Activated CD8-positive, alpha-beta memory T cell treated with anti-CD3 and anti-CD28 coated beads for 1 hour (primary cell): ENCODE measurements at places on chromosomes 11 and 22.

DNA sequence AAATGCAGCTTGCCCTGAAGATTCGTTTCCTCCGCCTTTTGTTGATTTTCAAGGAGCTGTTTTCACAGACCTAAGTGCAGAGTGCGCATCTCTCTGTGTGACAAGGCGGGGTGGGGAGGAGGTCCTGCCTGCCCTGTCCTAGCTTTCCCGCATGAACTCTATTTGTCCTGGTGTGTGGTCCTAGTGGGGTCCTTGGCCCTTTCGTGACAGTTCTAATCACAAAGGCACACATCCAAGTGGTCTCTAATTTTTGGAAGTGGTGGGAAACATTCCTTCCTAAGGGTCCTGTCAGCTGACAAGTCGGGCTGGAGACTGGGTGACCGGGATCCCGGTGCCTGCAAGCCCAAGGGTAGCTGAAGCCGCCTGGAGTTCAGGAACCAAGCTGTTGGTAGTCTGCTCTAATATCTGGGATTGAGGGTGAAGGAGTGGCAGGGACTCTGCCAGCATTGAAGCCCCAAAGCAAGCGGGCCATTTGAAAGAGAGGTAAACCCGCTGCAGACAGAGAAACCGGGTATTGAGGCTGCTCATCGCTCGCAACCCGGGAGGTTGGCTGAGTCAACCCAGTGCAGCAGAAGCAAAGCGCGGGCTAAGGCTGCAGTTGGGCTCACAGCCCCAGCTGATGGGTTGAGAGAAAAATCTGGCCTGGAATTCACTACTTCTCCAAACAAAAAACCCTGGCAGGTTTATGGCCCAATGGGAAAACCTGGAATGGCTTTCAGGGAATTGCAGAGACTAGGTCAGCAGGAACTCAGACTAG lies 28.1 kb upstream of the FBXO3 start:
- no peak for DNase-seq

DNA sequence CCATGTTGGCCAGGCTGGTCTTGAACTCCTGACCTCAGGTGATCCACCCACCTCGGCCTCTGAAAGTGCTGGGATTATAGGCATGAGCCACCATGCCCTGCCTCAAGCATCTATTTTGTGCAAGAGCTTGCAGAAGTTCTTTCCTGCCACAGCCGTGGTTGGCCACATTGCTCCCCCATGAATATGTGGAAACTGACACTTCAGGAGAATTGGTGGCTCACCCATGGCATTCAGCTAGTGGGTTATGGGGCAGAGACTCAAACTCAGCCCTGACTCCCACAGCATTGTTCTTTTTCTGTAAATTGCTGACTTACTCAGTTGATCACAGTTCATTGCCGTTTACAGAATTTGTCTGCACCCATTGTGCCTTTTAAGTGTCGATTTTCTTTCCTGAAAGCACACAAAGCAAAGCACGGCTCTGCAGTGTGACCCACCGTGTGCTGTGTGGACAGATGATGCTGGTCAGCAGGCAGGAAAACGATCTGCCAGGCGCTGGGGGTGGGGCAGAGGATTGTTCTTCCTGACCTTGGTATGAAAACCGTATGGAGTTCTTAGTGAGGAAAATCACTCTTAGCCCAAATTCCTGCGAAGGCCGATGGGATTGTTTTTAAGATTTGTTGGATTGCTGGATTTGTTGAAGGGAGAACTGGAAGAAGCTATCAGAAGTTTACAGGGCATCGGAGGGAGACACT lies 115.6 kb downstream of the PTPRJ start:
- no peak for DNase-seq

DNA sequence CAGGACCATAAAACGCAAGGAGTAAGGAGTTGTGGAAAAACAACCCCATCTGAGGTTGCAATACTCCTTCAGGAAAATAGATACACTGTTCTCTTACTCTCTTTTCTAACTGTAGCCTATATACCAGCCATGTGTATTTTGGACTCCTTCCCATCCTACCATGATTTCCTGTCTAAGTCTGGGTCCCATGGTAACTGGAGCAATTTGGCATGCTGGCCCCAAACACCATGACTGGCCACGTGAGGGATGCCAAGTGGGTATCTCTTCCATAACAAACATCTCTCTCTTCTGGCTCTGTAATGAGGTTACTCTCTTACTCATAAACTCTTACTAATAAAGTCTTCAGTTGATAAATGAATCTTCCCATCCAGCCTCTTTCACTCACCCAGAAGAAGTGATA lies 26.5 kb downstream of the ABTB2 start:
- DNase-seq = no peak

DNA sequence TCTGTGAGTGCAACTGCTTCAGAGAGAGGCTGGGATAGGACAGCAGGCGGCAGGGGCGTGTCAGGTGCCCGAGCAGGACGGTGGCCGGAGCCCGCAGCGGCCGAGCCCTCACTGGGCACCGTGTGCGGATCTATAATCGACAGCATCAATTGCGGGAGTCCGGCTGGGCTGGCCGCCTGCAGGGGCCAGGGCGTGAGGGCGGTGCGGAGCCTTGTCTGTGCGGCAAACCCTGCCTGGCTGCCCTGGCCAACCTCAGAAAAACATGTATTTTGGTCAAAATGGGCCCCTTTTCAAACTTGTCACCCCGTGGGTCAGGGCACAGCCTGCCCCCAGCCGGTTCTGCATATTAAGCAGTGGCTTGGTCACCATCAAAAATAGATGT lies 91.3 kb upstream of the KCNQ1OT1 start:
- no peak for DNase-seq

GRCh38 chr11:131290185-131290584 lies 80.2 kb upstream of the NTM start:
- no peak for DNase-seq

DNA sequence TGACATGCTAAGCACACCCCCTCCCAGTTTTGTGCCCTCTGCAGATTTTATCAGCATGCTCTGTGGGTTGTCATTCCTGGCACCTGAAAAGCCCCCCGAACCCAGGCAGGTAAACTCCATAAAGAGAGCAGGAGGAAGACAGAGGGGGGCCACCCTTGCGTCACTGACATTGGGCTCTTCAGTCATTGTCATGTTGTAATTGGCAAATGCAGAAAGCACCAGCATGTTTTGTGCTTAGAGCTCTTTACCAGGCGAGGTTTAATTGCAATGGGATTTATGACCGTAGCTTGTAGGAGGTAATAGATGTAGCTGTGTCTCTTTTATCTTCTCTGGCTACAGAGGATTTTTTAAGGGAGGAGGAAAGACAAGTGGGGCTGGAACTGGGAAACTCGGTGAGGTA lies 201.7 kb downstream of the GRIK4 start:
- no peak for DNase-seq

- DNase-seq = no peak
These were observed 5.2 kb downstream of the IGLL1 start for GRCh38 chr22:23574877-23575276.

GRCh38 chr11:9462172-9462799 lies 1.5 kb downstream of the ZNF143 start:
- no peak for DNase-seq

DNA sequence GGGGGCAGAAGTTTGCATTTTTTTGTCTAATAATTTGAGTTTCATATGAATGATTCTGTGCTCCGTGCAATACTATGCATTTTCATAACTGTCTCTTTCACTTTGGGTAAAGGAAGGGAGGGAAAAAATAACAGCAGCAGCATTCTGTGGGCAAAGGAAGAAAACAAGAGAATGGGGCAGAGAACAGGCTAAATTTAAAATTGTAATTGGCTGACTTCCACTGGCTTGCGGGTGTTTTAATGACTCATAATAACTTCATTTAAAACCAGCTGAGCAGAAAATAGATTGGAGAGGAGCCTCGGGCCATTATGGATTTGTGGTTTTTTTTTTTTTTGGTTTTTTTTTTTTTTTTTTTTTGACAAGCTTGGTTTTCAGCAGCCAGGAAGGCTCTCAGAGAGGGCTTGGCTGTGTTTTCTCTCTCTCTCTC lies 107.4 kb downstream of the ZBTB16 start:
- DNase-seq = no peak

GRCh38 chr11:111518668-111519067 lies 4.1 kb downstream of the HOATZ start:
- DNase-seq = no peak

- no peak for DNase-seq
These were observed 1339.2 kb upstream of the TENM4 start for GRCh38 chr11:80779905-80780605.

DNA sequence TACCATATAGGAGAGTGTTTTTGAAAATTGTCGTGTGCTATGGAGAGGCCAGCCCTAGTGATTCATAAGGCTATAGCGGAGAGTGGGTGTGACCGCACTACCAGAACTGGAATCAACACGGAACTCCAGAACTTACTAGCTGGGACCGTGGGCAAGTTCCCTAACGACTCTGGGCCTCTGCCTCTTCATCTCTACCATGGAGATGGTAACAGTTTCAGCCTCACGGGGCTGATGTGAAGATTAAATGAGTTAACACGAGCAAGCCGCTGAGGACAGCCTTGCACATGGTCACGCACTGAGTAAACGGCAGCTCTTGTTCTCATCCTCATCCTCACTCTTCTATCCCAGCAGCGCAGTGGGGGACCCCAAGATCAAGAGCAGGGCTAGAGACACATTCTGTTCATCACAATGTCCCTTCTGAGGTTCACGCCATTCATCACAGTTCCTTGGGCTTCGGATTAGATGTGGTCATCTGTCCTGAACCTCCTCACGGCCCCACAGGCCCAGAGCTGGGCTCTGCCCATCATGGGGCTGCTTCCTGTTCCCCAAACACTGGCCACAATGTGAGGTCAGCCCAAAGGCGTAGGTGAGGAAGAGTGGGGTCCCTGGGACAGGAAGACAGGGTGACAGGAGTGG lies 47.2 kb upstream of the CD5 start:
- DNase-seq = no peak
